ENCODE measurements at places on chromosomes 5 and 9. TPM values are rescaled to one million over a fixed set of nuclear protein-coding genes. Genes with fewer than 3 reads are reported as not detected.

C9orf153 gene
- 1.0 TPM for total RNA-seq

DNA sequence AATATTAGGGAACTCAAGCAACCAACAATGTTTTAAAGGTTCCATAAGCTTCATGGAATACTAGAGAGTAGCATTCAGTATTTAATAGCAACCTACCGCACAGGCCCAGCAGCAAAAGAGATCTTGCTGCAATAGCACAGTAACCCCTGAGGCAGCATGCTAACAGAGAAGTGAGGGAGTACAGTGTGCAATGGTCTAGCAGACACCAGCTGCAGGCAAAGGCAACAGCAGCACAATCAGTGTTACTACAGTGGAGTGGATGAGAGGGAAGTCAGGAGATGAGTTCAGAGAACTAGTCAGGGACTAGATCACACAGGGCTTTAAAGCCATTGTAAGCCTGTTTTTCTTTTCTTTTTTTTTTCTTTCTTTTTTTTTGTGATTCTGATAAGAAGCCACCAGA, 2.8 kb downstream of the TICAM2 start:
- no peaks in the 10 kb centered on the region for H3K36me3 ChIP-seq
- peaks cover 21% of the 10 kb centered on the region for H3K4me1 ChIP-seq
- H3K27ac ChIP-seq: no peak overlapping the region
- H3K27me3 ChIP-seq: no peaks in the 10 kb centered on the region
- H3K4me3 ChIP-seq: no peak overlapping the region

DNA sequence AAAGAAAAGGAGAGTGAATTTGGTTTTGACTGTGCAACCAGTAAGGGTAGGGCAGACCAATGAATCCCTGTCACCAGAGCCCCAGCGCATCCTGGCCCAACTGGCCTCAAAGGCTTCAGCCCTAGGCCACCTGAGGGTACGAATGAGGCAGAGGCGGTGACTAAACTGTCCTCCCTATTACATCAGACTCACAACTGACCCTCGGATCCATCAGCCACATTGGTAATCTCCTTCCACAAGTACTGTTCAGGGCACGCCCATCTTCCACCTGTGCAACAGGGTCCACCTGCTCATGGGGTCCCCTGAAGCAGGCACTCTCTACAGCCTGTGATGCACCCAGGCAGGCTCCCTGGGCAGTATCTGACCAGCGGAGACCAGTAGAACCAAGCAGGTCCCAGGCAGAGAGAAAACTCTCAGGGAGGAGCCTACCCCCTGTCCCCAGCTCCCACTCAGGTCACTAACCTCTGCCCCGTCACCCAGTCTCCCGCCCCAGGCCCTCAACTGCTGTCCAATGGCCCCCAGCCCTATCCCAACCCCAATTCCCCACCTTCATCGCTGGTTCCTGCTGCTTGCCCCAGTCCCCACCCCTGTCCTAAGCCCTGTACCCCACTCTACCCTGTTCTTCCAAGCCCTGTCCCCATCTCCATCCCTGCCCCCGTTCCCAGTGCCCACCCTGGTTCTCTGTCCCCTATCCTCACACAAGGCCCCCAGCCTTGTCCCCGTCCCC, 904 bp downstream of the EDF1 start:
- H3K27ac ChIP-seq: peak overlapping the region; percentile 92
- no peak for DNase-seq
- peaks cover 36% of the 10 kb centered on the region for H3K36me3 ChIP-seq
- no peaks in the 10 kb centered on the region for H3K27me3 ChIP-seq

DNA sequence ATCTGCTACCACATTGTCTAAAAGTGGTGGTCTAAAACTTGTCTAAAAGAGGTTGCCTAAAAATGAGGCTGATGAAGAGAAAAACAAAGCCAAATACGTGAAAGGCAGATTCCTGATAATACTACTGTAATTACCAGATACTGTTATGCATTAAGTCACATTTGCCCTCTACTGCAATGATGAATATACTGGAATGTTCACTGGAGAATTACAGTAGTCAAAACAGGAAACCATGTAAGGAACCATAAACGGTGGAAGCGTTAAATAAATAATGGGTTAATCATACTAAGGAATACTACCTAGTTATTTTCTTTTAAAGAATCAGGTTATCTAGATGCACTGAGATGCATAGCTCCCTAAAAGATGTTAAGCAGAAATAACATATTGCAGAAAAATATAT, 201.3 kb downstream of the MCTP1 start:
- H3K36me3 ChIP-seq: no peaks in the 10 kb centered on the region
- no peaks in the 10 kb centered on the region for H3K27me3 ChIP-seq
- no peak for DNase-seq
- H3K27ac ChIP-seq: no peak overlapping the region
- peaks cover 8% of the 10 kb centered on the region for H3K4me1 ChIP-seq

DNA sequence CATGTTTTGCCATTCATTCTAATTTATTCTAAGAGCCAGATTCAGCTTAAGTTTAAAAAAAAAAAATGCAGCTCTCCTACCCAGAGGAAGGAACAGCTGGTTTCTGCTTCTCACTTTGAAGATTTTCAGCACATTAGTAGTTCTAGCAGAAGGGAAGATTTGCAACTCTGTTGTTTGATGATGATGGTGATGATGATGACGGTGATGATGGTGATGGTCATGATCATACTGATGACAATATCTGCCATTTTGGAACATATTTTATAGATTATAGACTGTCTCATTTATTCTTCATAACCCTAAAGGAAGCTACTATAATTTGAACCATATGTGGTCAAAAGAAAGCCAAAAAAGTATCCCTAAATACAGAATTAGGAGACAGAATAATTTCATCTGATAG, 7.9 kb upstream of the MED10 start:
- H3K4me3 ChIP-seq: no peak overlapping the region
- no peaks in the 10 kb centered on the region for H3K27me3 ChIP-seq
- no peaks in the 10 kb centered on the region for H3K4me1 ChIP-seq
- no peaks in the 10 kb centered on the region for H3K36me3 ChIP-seq
- H3K27ac ChIP-seq: no peak overlapping the region
- DNase-seq: no peak

- no peak overlapping the region for H3K4me3 ChIP-seq
- no peak overlapping the region for H3K27ac ChIP-seq
- H3K36me3 ChIP-seq: no peaks in the 10 kb centered on the region
- no peaks in the 10 kb centered on the region for H3K4me1 ChIP-seq
Observed at GRCh38 chr5:58231041-58231440, 228.8 kb downstream of the PLK2 start.

GRCh38 chr9:118268046-118268445, 563.8 kb downstream of the TLR4 start:
- no peaks in the 10 kb centered on the region for H3K27me3 ChIP-seq
- no peak overlapping the region for H3K27ac ChIP-seq
- no peak for DNase-seq
- no peaks in the 10 kb centered on the region for H3K36me3 ChIP-seq
- H3K4me3 ChIP-seq: no peak overlapping the region

SLC45A2 gene
- 0.76 TPM for total RNA-seq

GRCh38 chr9:138009803-138010690, 132.5 kb downstream of the CACNA1B start:
- peaks cover 3% of the 10 kb centered on the region for H3K27me3 ChIP-seq
- H3K27ac ChIP-seq: no peak overlapping the region
- peak; percentile 47 for DNase-seq
- H3K4me1 ChIP-seq: no peaks in the 10 kb centered on the region
- no peak overlapping the region for H3K4me3 ChIP-seq

GNA14 gene
- total RNA-seq: 6.0 TPM

SGTB gene
- 5.2 TPM for total RNA-seq

MAML1 gene
- total RNA-seq: 25.2 TPM

DNA sequence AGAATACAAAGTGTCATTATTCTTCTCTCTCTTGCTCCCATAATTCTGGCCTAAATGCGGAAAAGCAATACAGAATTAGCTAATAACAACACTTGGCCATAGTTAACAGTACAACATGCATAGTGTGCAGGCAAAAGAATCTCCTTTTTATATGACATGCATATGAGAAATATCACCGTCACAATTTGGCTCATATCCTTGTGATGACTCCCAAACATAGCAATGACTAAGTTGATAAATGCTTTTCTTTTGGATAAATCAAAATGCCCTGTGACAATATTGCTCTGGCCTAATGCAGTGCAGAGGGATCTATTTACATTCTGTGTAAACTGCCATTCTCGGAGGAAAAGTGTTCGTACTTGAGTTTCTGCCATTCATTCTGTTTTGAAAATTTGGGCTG, 121.9 kb upstream of the GHR start:
- no peaks in the 10 kb centered on the region for H3K27me3 ChIP-seq
- H3K4me3 ChIP-seq: no peak overlapping the region

LIX1 gene
- not detected for total RNA-seq

GRCh38 chr9:95037789-95038521, 279.6 kb downstream of the FANCC start:
- H3K36me3 ChIP-seq: no peaks in the 10 kb centered on the region
- no peak overlapping the region for H3K4me3 ChIP-seq
- H3K27ac ChIP-seq: peak overlapping the region; percentile 26
- H3K27me3 ChIP-seq: no peaks in the 10 kb centered on the region

Data from upper lobe of left lung (tissue), 6 donors.